ENCODE measurements at places on chromosomes 6 and 20.

GRCh38 chr6:159056899-159057298, 12.1 kb upstream of the TAGAP start:
- no peak for DNase-seq

DNA sequence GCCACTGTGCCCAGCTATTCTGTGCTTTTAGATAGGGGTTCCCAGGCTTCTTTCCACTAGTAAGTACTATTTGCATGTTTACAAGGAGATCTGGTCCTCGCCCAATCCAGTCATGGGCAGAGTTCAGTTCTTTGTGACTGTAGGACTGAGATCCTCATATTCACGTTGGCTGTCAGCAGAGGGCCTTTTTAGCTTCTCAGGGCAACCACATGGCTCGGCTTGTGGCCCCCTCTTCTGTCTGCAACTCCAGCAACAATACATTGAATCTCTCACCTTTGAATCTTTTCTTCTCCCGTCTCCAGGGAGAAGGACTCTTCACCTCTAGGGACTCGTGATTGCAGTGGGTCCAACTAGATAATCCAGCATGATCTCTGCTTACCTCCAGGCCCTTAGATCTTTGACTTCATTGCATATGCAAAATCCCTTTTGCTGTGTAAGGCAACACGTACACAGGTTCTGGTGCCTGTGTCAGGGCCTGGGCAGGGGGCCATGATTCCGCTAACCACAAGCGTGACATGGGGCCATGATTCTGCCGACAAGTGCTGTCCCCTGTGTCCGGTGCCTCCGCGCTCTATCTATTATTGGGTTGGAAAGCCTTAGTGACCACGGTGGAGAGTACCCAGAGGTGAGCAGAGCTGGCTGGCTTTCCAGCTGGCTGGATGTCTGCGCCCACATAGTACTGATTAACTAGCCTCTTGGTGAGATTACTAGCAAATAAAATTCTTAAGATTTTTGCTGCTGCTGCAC, 5.1 kb downstream of the CCR6 start:
- no peak for DNase-seq

DNA sequence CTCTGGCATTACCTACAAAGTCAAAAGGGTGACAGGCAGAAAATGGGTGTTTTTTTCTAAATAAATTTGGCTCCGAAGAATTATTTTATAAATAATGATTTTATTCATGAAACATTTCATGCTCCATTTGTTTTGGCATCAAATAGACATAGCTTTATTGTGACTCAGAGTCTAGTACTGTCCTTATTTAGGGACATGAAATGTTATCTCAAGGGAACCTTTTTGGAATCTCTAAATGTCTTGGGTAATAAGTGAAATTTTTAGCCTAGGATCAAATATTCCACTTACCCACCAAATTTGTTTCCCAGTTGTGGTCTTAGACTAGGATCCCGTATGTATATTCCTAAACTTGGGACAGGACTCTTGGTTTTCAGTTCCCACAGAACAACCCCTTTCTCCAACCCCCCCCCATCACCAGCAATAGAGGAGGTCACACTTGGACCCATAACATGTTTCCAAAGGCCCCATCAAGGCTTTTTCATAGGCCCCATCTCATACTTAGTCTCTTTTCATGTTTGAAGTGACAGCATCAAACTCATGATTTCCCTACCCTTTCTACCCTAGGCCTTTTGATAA, 81.8 kb downstream of the JAG1 start:
- no peak for DNase-seq

DNA sequence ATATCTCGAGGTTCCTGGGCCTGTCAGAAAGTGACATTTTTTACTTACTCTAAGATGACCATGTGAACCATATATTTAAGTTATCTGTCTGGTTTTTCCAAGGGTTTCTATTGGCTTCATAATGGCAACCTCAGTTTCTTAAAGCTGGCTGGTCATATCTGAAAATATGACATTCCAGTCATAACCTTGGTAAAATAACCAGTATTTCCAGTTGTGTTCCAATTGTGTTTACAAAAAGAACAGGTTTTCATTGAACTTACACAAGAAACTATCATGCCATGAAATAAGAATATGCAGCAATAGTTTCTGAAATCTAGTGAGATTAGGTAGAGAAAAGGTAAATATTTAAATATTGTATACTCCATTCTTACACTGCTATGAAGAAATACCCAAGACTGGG, 61.7 kb upstream of the HMGN3 start:
- no peak for DNase-seq

- no peak for DNase-seq
Measured at GRCh38 chr6:100382031-100382430, 82.7 kb downstream of the SIM1 start.

DNA sequence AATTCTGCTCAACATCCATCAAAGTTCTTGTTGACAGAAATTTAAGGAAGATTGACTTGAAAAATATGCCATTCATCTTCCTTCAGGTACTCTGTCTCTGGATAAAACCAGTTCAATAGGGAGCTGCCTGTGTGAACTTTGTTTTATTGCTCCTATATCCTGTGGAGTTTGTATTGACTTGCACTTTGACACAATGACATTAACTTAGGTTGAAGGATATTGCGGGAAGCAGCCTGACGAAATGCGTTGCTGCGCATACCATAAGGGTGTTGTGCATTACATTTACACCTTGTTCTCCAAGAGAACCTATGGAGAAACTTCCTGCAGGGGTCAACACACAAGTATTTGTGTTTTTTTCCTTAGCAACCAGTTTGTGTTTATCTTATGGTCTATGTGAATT, 185.4 kb upstream of the GRIK2 start:
- no peak for DNase-seq

GRCh38 chr6:132227904-132228303, 173.4 kb downstream of the MOXD1 start:
- DNase-seq = no peak

- DNase-seq = no peak
Measured at GRCh38 chr6:30780642-30780920, 36.2 kb upstream of the IER3 start.

DNA sequence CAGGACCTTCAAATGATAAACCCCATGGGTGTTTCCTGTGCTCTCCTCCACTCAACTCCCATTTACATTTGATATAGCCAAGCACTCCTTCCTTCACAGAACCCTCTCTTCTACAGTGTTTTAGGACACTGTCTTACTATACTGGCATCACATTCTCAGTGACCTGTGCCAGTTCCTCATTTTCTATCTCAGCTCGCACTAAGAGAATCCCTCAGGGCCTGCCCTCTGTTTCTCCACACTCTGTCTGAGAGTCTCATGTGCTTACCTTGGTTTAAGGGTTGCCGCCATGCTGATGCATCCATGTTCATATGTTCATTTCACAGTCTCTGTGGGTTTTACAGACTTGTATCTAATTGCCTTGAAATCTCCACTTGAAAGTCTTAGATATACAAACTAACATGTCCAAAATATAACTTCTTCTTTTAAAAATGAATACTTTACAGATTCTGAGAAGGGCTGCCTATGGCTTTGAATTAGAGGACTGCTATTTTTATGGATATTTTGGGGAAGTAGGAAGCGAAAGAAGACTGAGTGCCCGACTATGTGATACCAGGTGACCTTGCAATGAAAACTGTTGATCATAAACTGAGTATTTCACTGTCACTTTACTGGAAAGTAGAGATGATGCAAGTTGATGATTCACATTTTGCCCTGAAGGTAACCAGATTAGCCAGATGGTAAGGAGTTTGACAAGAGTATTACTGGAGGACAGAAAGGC, 153.1 kb upstream of the SIM1 start:
- no peak for DNase-seq

GRCh38 chr6:49806145-49806544, 19.1 kb upstream of the PGK2 start:
- no peak for DNase-seq

DNA sequence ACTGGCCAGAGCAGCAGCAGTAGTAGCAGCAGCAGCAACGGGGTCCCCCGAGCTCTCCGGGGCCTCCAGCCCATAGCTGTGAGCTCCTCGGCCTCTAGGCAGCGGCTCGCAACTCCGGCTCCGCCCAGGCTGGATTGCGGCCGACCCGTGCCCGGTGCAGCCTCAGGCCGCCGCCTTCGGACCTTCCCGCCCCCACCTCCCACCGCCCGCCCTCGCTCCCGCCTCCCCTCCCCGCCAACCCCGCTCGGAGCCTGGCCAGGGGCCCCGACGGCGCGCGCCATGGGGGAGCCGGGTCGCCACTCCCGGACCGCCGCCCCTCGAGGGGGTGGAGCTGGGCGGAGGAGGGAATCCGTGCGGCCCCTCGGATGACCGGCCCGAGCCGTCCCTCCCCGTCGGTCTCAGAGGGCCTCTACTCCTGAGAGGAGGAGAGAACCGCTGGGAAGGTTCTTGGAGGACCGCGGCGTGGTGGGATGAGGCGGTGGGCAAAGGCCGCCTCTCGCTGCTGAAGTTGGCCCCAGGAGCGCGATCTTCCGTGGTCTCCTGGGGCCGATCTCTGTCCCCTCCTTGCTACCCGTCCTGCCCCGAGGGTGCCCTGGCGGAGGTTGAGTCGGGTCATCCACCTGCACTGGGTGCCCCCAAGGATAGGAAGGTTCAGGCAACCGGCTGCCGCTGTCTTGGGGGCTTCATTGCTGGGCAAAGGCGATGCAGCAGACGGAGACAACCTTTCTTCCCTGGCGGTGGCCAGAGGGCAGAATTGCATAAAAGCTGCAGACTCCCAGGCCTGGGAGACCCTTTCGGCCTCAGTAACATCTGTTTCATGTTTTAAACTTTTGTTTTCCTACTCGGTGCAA, at the start of gene ADAM33:
ADAM33 (minus strand) TSS at position 80 of the 851 bp plus-strand sequence; CDS start at position 74, 6 bp downstream.
- no peak for DNase-seq

DNA sequence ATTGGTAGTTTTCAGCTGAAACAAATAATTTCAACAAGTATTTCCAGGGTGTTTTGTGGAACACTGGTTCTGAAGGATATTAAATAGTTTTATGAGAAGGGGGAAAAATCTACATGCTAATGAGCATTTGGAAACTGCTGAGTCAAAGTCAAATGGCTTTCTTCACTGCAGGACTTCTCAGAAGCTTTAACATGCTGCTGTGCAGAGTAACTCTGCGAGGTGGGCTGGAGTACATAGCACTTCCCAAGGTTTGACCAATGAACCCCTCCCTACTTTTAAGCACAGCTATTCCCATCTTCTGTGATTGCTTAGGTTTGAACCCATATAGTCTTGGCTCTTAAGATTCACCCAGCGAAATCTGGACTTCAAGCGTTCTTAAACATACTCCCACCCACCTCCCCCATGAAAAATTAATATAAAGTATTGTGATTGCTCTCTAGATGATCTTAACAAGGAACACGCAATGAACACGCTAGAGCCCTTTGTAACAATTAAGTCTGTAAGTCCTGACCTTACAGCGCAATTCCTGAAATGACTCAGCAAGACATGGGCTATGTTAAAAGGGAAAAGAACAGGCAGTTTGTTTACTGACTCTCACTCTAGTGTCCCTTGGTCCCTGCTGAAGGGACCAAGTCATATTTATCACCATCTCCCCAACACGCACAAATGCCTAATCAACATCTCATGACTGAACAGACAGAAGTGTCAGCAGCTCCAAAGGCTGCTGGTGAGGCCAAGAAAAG, 105.2 kb downstream of the NFATC2 start:
- DNase-seq = no peak

- DNase-seq = no peak
Measured at GRCh38 chr20:7723284-7723683, 217.0 kb downstream of the HAO1 start.

DNA sequence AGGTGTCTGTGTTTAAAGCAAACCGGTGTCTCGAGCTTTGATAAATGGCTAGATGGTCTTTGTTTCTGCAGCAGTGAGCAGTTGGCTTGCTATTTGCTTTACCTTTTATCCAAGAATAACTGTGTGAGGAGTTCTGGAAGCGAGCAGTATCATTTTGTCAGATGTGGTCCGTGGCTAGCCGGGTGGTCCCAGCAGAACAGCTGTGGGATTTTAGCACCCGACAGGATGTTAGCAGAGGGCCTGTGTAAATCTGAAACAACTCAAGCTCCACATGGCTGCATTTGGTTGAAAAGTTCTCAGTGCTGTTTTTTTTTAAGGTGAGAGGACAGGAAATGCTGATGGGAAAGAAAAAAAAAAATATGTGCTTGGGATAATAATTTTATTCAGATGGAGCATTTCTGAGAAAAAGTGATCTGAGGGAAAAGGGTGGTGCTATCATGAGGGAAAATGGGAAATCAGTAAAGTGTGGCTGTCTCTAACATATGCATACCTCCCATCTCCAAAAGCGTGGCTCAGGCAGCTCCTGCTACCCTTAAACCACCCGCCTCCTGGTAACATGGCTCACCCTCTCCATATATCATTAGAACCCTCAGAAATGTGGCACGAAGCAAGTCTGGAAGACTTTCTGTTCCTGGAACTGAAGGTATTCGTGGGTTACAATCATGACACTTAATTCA, 215.4 kb downstream of the TSHZ2 start:
- peak; percentile 70 for DNase-seq

- no peak for DNase-seq
Measured at GRCh38 chr20:19860737-19861136, 102.7 kb downstream of the RIN2 start.

DNA sequence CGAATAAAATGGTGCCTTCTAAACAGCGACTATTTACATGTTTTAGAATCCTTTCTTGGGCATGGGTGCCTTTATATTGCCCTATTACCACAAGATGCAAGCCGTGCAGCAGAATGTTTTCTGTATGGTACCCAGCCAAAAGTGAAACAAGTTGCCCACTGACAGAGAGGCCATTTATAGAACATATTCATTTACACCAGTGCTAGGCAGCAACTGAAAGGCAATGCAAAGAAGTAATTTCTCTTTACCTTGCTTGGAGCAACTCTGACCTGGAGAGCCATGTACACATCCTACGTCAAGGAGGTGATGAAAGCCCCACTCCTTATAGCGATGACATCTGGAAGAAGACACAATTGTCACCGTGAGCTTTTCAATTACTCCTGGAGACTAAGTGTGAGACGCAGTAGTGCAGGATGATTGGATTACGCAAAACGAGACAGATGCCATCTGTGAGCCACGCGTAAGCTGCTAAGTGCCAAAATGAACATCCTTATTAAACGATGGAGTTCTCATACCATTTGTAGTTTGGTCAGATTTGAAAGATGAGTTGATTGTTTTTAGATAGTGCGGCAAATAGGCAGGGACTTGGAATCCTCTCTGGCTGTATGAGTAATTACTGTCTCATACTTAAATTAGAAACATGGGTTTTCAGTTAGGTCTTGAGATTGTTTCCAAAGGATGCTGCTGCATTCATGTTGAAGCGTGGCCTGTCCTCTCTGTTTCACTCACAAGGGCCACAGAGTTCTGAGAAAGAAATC, at the start of gene TMEM244:
TMEM244 (minus strand) TSS at position 408 of the 758 bp plus-strand sequence; CDS start at position 281, 127 bp downstream.
- no peak for DNase-seq

DNA sequence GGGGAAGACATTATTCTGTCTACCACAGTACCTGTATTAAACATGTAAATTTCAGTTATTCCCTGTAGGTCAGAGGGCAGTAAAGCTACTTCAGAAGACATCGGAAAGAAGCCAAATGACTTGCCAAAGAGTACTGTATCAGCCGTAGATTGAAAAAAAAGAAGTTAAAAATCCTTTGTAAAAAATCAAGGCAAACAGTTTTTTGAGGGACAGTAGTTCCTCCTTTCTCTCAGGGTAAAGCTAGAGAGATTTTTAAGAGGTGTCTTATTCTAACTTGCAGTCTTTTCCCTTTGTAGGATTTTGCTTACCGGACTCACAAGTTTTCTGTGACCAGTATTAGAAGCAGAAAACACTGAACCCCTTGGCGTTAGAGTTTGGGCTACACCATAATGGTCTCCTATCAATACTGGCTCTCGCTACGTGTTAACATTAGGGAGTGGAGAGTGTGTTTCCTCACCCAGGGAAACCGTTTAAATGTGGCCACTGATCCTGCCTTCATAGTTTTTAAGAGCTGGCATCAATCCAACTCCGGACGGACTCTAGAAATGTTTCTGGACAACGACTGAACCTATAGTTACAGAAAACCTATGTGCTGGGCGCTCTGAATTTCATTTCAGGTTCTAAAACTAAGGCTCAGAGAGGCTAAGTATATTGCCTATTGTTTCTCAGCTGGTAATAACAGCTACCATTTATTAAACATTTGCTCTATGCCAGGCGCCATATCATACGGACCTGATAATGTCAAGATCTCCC, 1.3 kb upstream of the ASXL1 start:
- no peak for DNase-seq
